Mucosa of gallbladder (tissue), 1 donor: ENCODE measurements at places on chromosomes 1 and 21. TPM values are rescaled to one million over a fixed set of nuclear protein-coding genes. Genes with fewer than 3 reads are reported as not detected.

Gene GBP4
- total RNA-seq = 4.6 TPM

Gene NGF
- 2.6 TPM for total RNA-seq

Gene IQGAP3
- total RNA-seq = 2.5 TPM

Gene SLFNL1
- total RNA-seq = 0.60 TPM

GRCh38 chr1:12618965-12619791 is 1.2 kb upstream of the DHRS3 start:
- DNase-seq = peak; percentile 74
